Fibroblast of skin of abdomen (primary cell): ENCODE measurements at places on chromosomes 4 and X.

DNA sequence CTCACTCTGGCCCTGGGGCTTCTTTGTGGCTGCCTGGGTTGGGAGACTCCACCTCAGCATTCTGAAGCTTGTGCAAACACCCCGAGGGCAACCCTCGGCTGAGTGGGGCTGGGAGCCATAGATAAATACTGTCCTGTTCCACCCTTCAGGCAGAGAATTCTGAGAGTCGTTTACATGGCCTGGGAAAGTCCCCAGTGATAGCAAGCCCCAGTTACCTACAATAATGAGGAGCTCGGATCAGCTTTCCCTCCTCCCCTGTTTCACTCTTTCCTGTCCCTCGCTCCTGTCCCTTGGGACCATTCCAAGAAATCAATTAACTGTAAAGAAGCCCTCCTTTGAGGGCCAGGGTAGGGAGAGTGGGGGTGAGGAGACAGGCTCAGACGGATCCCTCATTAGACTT is 31.6 kb upstream of the DDX3X start:
- no peak for DNase-seq

- no peak for DNase-seq
These were observed 167.5 kb upstream of the RASGEF1B start for GRCh38 chr4:81639248-81639647.

DNA sequence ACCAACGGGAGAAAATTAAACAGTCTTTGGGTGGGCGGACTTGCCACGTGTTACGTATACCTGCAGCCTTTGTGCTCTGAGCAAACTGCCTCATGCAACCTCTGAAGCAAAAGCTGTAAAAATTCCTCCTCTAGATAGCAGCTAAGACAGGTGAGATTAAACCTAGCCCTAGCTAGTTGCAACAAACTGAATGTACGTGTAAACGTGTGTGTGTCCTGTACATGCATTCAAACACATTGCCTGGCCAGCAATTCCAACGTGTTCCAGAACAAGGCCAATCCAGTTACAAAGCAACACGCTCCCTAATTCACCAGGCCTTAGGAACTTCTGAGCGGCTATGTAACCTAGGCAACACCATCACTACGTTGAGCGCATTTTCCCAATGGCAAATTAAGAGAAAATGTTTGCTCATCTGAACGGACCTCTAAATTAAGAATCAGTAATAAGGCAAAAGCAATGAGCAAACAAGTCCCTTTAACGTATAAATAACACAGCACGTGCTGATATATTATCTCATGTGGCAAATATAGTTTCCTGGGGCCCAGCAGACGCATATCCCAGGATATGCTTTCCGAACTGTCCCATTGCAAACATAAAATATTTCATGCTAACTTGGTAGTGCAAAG is 792 bp downstream of the PPID start:
- DNase-seq, result peak; percentile 29

DNA sequence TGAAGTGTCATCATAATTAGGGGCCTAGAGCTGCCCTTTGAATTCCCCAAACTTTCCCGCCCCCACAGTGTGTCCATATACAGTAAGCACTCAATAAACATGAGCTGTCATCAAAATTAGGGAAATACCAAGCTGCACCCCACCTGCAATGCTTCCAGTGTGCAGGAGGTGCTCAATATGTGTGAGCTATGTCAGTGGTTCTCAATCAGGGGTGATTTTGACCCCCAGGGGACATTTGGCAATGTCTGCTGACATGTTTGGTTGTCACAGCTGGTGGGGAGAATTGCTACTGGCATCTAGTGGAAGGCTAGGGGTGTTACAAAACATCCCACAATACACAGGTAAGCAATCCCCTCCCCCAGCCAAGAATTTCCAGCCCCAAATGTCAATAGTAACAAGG is 748 bp downstream of the CFP start:
- DNase-seq, result no peak

DNA sequence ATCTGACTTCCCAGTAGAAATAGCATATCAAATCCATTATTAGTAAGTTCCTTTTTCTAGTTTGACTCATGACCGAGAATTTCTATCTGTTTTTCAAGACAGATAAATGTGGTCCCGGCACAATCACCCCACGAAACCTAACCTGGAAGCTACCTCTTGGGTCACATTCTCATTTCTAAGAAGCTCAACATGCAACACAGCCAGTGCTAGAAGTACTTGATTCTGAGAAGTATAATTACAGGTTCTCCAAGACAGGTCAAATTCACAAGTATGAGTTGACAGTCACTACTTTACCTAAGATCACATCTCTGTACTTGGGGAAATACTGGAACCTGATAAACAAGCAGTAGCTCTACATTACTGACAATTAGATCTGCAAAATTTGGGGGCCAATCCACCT is 54.0 kb upstream of the PLAC1 start:
- no peak for DNase-seq
